HTR-8/SVneo (cell line): ENCODE measurements at places on chromosomes 3 and 15.

DNA sequence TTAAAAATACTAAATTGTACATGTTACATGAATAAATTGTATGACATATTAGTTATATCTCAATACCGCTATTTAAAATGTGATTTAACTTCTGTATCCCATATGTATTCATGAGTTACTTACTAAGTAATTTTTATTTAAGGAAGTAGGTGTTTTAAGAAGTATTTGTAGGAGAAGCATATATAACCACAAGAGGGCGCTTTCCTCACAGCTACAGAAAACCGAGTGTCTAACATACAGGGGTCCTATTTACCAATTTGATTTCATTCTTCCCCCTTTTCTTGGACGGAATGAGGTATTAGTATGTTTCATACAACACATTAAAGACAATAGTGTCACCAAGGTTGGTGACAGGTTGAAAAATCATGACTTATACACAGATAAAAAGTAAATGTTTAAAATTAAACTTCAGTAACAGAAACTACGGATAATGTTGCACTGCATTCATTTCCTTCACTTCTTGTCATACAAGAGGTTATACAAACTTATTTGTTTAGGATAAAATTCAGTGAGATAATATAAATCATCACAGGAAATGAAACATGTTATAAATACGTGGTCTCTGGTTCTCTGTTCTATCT lies 253.6 kb downstream of the MAGI1 start:
- peak; percentile 41 for DNase-seq

- peak; percentile 27 for DNase-seq
Observed at GRCh38 chr3:88180398-88180999, 30.7 kb downstream of the C3orf38 start.

GRCh38 chr15:93862791-93863190 lies 368.6 kb upstream of the MCTP2 start:
- no peak for DNase-seq

- no peak for DNase-seq
Observed at GRCh38 chr3:20069178-20069532, 28.9 kb downstream of the KAT2B start.

GRCh38 chr3:142802891-142803290 lies 79.1 kb downstream of the TRPC1 start:
- DNase-seq: no peak

DNA sequence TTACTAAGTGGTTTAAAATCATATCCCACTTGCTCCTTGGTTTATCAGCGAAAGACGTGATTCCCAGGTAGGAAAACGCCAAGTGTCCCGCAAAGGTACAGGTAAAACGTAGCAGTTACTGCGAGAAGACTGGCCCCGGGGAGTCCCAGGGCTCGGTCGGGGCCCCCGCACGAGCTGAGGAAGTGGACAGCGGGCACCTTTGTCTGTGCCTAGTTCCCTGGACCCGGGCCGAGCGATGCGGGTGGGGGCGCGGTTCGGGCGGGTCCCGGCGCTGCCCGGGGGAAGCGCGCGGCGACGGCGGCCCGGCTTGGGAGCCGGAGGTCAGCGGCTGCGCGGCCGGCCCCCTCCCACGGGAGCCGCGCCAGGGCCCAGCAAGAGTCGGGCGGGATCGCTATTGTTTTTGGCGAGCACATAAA lies 864 bp upstream of the NEO1 start:
- peak; percentile 35 for DNase-seq

- DNase-seq: no peak
Observed at GRCh38 chr3:12773030-12773709, 14.1 kb upstream of the TMEM40 start.

GRCh38 chr15:89178307-89178977 lies 42.9 kb downstream of the RLBP1 start:
- DNase-seq: no peak

- no peak for DNase-seq
Observed at GRCh38 chr15:41961595-41962202, 10.7 kb downstream of the EHD4 start.

DNA sequence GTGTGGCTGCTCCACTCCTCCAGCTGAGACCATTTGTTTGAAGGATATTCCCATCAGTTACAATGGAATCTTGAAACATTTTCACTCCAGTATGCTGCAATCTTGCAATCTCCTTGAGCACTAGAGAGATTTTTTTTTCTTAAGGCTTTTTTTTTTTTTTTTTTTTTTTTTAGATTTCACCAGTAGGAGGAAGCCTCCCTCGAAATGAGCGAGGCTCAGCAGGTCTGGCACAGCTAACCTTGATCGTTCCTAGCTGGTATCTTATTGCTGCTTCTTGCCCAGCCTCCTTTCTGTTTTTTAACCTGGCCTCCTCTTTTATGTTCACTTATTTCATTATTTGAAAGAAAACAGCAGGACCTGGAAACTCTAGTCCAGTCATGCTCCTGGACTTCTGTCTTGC lies 48.1 kb downstream of the RAP2B start:
- DNase-seq: no peak

GRCh38 chr3:12935023-12935860 lies 93.9 kb upstream of the RPL32 start:
- no peak for DNase-seq

DNA sequence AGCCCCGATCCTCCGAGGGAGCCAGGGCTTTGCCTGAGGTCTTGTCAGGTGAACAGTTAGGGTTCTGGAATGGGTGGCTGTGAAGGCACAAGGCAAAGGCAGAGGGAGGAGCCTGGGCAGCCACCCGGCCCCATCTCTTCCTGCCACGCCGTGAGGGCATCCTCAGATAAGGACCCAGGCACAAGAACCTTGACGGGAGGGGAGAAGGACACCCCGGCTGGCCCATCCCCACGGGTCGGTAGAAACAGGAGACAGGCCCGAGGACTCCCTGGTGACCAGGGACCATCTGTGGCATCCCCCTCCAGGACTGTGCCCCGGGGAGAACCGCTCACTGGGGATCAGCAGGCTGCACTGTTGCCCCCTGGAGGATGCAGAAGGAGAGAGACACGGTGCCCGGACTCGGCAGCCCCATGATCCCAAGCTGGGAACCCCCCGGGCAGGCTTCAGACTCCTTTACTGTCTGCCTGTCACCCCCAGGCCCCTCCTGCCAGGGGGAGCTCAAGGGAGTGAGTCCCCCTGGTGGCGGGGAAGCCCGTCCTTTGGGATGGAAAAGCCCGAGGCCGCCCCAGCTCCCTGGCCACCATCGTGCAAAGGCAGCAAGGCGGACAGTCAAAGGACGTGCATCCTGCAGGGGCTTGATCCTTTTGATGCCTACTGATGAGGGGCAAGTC lies 12.3 kb upstream of the PCSK6 start:
- DNase-seq: peak; percentile 54

GRCh38 chr15:44595656-44596510 lies 58.9 kb downstream of the EIF3J start:
- no peak for DNase-seq

DNA sequence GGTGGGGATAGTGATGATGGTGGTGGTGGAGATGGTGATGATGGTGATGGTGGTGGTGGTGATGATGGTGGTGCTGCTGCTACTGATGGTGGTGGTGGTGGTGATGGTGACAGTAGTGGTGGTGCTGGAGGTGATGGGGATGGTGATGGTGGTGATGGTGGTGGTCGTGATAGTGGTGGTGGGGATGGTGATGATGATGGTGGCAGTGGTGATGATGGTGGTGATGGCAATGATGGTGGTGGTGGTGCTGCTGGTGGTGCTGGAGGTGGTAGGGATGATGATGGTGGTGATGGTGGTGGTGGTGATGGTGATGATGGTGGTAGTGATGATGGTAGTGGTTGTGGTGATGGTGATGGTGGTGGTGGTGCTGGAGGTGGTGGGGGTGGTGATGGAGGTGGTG lies 21.3 kb downstream of the DNAJB8 start:
- no peak for DNase-seq

DNA sequence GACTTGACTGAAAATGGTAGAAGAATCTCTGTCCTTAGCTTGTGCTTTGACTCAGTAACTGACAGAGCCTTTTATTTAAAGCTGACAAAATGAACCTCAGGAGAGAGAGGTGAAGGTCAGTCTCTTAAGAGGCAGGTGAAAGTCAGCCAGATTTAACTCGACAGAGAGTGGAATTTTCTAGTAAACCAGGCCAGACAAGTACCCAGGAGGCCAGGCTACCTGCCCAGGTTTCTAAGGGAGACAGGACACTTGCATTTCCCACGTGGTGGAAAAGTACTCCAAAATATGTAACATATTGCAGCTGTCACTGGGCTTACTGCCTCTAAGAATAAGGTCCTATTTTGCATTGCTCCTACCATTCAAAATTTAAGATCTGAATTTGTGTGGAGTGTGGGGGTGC lies 167.9 kb downstream of the FMN1 start:
- no peak for DNase-seq

- DNase-seq: no peak
Observed at GRCh38 chr3:143334231-143334630, 214.7 kb downstream of the CHST2 start.

- no peak for DNase-seq
Observed at GRCh38 chr3:129554356-129555152, 11.6 kb downstream of the H1-8 start.

GRCh38 chr3:117558681-117559080 lies 849.1 kb downstream of the TUSC7 start:
- DNase-seq: no peak

- DNase-seq: no peak
Observed at GRCh38 chr3:143763564-143764162, 84.6 kb downstream of the SLC9A9 start.

- DNase-seq: no peak
Observed at GRCh38 chr15:68316061-68316804, 38.7 kb downstream of the FEM1B start.

GRCh38 chr3:146308682-146309081 lies 57.8 kb upstream of the PLSCR4 start:
- no peak for DNase-seq

DNA sequence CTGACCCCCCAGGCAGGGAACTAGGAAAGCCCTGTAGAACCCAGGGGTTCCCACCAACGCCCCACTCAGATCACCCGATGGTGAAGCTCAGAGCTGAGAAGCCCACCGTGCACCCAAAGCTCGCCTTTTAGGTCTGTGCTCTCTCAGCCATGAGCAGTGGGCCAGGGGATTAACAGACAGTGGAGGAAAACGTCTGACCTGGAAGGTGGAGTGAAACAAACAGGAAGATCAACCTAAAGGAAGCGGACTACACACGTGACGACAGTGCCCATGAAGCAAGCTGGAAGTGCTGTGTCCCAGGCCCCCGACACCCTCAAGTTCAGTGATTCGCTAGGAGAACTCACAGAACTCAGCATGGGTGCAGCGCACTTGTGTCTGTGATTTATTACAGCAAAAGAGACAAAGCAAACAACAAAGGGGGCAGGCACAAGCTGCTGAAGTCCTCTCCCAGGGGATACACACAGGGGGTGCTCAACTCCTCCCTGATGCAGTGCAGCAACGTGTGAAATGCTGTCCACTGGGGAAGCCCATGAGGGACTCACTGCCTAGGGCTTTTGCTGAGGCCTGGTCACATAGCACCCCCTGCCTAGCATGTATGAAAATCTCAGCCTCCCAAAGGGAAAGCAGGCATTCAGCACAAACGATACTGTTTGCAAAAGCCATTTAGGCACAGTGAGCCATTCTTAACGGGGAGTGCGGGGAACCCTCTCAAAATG lies 43.5 kb downstream of the CFAP92 start:
- DNase-seq: no peak

GRCh38 chr3:64340641-64341101 lies 115.4 kb upstream of the PRICKLE2 start:
- peak; percentile 54 for DNase-seq

DNA sequence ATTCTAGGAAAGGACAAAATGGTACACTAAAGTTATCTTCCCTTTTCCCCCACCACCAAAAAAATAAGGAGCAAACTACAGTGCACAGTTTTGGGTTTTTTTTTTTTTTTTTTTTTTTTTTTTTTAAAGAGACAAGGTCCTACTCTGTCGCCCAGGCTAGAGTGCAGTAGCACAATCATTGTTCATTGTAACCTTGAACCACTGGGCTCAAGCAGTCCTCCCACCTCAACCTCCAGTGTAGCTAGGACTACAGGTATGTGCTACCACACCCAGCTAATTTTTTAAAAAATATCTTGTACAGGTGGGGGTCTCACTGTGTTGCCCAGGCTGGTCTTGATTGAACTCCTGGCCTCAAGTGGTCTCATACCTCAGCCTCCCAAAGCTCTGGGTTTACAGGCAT lies 14.9 kb downstream of the SETD5 start:
- no peak for DNase-seq
